Stimulated activated CD4-positive, alpha-beta T cell treated with anti-CD3 and anti-CD28 coated beads, TNF-alpha, amount 100 ng/mL, for 24 hours (primary cell): ENCODE measurements at places on chromosomes 7 and 10.

GRCh38 chr10:103901299-103901698 is 16.7 kb downstream of the STN1 start:
- DNase-seq: no peak

GRCh38 chr7:80313067-80313626 is 178.5 kb downstream of the GNAI1 start:
- DNase-seq: no peak

- no peak for DNase-seq
Observed at GRCh38 chr10:112914288-112914952, 35.6 kb upstream of the TCF7L2 start.

DNA sequence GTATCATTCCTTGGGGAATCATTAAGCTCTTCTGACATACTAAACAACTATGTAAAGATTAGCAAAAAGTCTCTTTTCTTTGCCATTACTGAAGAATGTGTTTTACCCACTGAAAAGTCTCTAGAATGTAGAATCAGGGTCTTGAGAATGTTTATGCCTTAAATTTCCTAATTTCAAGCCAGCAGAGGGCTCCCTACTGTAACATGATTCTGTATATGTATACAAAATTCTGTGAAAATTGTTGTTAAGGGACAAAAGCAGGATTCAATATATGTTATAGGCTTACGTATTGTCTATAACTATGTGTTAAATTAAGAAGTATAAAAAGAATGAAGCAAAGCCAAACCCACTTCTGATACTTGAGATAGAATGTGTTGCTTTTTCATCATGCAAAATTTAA is 296.9 kb upstream of the DGKB start:
- DNase-seq: no peak

DNA sequence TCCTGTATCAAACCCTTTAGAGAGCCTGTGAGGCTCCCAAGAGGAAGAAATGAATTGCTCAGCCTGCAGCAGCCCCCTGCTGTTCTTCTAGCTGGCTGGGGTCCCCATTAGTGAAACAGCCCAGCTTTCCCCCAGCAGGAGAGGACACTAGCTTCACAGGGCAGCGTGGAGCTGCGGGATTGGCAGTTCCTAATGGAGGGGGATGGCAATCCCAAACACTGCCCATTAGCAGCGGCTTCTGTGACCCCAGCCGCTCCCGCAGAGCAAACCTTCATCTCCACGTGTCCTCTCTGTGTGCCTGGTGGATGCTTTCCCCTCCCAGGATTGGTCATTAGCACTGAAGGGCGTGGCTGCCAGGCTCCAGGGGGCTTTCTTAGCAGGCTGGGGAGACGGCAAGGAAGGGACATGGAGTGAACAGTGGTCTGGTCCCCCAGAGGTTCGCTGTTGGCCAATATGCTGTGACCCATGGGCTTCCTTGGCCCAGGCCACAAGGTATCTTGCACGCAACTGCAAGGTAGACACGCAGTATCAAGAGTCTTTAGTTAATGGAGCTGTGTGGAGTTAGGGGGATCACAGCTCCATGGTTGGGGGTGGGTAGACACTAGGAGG is 322.5 kb upstream of the ZMIZ1 start:
- no peak for DNase-seq

- DNase-seq: no peak
Observed at GRCh38 chr10:51487576-51487975, 211.8 kb downstream of the CSTF2T start.

DNA sequence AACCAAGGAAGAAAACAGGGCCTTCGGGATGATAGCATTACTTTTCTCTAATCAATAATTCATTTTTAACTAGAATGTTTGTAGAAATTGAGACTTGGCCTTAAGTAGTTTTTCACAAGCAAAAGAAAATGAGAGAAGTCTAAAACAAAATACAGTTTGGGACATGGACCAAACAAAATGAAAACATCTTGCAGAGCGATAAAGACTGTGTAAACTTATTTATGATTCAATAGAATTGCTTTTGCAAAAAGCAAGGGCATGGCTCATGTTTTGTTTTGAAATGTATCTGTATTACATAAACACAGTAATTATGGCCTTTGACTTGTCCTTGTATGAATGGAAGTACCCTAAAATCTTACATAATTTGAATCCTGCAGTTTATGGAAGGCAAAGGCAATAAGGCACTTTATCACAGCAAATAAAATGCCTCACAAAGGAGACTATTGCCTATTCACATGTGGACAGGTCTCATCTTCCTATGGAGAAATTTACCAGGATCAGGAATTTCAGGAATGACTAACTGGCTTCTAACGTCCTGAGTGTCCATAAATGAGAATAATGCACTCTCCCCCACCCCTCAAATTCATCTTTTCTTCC is 295.2 kb downstream of the PTEN start:
- no peak for DNase-seq

DNA sequence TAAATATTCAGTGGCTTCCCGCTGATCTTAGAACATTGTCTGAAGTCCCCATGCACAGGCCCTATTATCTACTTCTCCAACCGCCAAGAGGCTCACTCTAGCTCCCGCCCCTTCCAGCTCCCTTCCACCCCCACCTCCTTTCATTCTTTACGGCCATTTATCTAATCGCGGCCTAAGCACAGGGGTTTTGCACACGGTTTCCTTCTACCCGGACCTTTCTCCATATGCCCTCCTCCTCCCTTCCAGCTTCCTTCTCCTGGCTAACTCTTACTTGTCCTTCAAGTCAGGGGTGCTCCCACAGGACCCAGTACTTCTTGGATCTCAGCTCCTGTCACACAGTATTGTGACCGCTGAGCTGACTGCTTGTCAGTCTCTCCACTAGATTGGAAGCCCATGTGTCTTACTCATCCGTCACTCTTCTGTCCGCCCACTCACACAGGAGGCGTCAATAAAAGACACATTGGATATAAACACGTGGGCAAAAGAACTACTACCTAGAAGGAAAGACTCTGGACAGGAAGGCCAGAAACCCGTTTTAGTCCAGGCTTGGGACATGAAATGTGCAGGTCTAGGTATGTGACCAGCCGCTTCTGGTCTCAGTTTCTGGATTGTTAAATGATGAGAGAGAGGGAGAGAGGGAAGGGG is 20.2 kb upstream of the HPS1 start:
- no peak for DNase-seq

DNA sequence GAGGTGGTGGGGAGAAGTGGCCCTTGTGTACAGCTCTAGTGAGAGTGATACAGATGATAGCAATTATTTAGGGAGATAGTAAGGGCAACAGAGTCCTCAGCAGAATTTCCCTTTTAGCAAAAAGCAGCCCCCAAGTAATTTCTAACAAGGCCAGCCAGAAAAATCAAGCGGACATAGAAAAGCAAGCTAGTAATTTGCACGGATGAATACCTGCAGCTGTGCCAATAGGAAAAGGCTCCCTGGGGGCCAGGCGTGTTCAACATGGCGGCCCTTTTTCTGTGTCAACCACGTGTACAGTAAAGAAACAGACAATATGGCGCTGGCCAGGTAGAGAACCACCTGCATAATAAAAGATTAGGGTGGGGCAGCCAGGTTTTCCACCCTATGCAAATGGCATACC is 7.4 kb downstream of the MCM10 start:
- no peak for DNase-seq

GRCh38 chr10:77084431-77085144 is 553.0 kb downstream of the KCNMA1 start:
- no peak for DNase-seq

DNA sequence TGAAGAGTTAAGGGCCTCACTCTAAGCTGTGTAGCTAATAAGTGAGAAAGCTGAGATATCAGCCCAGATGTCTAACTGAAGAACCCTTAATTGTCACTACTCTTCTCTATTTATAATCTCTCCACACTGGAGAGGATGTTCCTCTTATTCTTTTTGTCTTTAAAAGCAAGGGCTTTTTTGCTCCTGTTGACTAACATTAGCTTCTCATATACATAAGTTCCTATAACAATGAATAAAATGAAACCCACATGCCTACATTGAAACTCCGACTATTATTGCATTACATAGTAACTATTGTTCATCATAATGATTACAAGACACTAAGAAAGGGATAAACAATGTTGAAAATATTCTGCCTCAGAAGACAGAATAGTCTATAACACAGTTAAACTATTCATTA is 67.1 kb downstream of the GNAT3 start:
- no peak for DNase-seq

GRCh38 chr10:43821103-43821502 is 172.4 kb upstream of the ZNF32 start:
- DNase-seq: no peak

DNA sequence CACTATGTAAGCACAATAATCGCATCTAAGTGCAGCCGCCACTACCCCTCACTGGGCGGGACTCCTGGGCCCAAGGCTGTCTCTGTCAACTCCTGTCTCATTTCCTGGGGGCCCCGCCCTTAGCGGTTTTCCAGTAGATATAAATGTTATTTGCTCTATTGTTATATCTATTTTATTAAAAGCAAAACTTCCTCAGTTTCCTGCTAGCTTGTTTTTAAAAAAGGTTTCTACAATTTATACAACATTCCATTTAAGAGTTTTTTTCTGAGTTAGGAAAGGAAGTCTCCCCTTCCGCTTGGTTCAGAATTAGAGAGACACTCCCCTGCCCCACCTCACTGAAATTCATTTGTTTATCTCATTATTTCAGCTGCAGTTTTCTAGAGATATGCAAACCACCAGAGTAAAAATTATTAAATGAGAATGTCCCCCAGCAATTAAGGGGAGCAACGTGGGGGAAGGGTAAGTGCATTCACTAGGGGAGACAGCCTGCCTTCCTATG is 82.7 kb downstream of the RAMP3 start:
- DNase-seq: no peak

GRCh38 chr7:7212612-7213011 is 30.3 kb downstream of the C1GALT1 start:
- no peak for DNase-seq

DNA sequence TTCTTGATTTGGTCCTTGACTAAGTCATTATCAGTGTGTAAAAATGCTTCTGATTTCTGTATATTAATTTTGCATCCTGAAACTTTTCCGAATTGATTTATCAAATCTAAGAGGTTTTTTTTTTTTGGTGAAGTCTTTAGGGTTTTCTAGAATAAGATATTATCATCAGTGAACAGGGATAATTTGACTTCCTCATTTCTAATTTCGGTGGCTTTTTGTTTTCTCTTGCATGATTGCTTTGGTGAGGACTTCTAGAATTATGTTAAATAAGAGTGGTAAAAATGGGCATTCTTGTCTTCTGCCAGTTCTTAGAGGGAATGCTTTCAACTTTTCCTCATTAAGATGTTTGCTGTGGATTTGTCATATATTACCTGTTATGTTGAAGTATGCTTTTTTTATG is 170.5 kb downstream of the CCDC7 start:
- DNase-seq: no peak

DNA sequence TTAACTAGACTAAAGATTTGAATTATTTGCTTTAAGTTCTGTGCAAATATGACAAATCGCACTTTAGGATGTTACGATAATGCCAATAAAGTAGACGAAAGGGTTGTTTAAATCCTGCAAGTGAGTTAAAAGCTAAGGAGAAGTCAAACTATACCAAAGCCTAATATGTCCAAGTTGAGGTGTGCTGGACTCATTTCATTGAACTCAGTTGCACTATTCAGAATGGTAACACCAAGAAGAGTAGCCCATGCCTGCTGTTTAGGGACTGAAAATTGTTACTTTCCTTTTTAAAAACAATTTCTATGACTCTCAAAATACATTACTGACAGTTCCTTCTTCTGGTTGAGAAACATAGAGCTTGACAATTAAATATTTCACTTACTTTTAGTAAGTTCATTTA is 766.3 kb downstream of the DNAJB9 start:
- DNase-seq: no peak

- DNase-seq: no peak
Observed at GRCh38 chr7:17325364-17325763, 26.9 kb downstream of the AHR start.

- DNase-seq: no peak
Observed at GRCh38 chr7:143900230-143900766, 1.7 kb downstream of the TCAF1 start.

GRCh38 chr7:147443942-147444341 is 1146.6 kb upstream of the C7orf33 start:
- DNase-seq: no peak

DNA sequence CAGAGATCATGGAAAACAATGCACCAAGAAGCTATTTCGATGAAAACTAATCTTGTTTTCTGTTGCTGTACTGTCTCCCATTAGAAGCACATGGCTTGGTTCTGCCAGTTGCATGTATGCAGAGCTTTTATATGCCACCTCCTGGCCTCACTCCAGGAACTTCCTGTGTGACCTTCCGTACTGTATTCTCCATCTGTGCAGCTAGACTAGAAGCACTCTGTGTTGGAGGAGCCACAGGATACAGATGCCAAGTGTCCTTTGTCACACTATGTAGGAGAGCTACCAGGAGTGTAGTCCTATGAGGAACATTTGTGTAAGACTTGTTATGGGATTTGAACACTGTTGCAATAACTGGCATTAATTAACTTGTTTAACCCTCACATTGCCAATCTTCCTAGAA is 503.5 kb upstream of the TPK1 start:
- no peak for DNase-seq

DNA sequence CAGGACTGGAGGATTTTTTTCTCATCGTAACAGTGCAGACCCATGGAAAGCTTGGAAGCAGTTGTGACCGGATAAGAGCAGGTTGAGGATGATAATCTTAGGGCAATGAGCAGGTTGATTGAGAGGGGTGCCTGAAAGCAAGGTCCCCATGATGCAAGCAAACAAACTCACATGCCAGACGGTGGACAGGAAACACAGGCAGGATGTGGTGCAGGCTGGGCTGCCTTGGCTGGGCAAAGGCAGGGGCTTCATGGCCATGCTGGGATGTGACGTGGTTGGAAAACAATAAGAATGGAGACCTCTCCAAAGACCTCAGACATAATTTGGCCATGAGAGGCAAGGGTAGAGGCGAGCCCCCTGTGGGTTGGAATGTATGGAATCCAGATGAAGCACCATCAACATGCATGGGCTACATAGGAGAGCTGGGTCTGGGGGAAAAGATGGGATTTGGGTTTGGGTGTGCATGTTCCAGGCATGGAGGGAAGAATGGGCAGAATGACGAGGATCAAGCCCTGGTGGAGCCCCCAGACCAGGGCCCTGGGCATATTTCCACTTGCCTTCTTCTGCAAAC is 58.3 kb downstream of the IKZF1 start:
- DNase-seq: no peak

DNA sequence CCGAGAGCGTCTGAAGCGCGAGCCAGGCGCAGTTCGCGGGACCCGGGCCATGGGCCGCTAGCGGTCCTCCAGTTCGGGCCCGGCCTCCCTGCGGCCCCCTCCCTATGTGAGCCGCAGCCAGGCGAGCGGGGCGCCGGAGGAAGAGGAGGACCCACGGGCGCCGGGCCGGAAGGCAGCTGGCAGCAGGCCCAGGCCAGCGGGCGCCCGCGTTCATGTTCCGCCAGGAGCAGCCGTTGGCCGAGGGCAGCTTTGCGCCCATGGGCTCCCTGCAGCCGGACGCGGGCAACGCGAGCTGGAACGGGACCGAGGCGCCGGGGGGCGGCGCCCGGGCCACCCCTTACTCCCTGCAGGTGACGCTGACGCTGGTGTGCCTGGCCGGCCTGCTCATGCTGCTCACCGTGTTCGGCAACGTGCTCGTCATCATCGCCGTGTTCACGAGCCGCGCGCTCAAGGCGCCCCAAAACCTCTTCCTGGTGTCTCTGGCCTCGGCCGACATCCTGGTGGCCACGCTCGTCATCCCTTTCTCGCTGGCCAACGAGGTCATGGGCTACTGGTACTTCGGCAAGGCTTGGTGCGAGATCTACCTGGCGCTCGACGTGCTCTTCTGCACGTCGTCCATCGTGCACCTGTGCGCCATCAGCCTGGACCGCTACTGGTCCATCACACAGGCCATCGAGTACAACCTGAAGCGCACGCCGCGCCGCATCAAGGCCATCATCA is 1.1 kb downstream of the ADRA2A start:
- DNase-seq: no peak

- DNase-seq: no peak
Observed at GRCh38 chr10:102743078-102743587, 615 bp upstream of the WBP1L start.
